Activated T-cell treated with anti-CD3 and anti-CD28 coated beads for 1 hour (primary cell): ENCODE measurements at places on chromosomes 12 and 14.

DNA sequence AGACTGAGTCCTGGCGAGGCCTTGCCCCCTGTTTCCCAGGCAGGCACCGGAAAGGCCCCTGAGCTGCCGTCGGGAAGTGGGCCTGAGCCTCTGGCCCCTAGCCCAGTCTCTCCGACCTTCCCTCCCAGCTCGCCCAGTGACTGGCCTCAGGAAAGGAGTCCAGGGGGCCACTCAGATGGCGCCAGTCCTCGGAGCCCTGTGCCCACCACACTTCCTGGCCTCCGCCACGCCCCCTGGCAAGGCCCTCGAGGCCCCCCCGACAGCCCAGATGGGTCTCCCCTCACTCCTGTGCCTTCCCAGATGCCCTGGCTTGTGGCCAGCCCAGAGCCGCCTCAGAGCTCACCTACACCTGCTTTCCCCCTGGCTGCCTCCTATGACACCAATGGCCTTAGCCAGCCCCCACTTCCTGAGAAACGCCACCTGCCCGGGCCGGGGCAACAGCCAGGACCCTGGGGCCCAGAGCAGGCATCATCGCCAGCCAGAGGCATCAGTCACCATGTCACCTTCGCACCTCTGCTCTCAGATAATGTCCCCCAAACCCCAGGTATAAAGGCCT, 10.9 kb downstream of the TNS2 start:
- no peak for DNase-seq

GRCh38 chr14:62141139-62141538, 378.9 kb downstream of the SNAPC1 start:
- DNase-seq = no peak

DNA sequence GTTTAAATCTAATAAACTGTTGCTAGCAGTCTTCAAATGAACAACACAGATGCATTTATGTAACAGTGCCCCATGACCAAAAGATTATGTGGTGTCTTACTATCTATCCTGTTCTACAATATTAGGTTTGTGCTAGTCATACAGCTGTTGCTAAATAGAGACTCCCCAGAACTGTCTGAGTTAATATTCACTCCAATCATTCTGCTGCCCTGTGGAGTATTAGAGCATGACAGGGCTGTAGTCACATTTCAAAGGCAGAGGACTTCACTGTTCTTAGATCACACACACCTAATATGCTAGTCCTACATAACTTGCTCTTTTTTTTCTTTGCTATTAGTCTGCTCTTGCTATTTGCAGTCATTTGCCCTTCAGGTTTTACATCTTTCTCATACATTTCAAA, 157.6 kb upstream of the MDGA2 start:
- DNase-seq = no peak

DNA sequence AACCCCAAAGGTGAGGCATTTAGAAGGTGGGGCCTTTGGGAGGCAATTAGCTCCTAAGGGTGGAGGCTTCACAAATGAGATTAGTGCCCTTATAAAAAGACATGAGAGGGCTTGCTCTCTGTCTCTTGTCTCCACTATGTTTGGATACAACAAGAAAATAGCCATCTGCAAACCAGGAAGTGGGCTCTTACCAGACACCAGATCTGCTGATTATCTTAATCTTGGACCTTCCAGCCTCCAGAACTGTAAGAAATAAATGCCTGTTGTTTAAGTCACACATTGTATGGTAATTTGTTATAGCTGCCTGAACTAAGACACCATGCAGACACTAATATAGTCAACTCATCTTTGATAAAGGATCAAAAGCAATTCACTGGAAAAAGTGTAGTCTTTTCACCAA, 34.4 kb downstream of the TMEM116 start:
- DNase-seq = no peak

DNA sequence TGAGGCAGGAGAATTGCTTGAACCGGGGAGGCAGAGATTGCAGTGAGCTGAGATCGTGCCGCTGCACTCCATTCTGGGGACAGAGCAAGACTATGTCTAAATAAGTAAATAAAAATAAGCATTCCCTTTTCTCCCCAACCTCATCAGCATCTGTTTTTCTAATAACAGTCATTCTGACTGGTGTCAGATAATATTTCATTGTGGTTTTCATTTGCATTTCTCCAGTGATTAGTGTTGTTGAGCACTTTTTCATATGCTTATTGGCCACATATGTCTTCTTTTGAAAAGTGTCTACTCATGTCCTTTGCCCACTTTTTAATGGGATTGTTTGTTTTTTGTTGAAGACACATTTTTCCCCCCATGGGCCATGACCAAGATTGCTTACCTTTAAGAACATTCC, 243.2 kb downstream of the ADAMTS20 start:
- DNase-seq = no peak

DNA sequence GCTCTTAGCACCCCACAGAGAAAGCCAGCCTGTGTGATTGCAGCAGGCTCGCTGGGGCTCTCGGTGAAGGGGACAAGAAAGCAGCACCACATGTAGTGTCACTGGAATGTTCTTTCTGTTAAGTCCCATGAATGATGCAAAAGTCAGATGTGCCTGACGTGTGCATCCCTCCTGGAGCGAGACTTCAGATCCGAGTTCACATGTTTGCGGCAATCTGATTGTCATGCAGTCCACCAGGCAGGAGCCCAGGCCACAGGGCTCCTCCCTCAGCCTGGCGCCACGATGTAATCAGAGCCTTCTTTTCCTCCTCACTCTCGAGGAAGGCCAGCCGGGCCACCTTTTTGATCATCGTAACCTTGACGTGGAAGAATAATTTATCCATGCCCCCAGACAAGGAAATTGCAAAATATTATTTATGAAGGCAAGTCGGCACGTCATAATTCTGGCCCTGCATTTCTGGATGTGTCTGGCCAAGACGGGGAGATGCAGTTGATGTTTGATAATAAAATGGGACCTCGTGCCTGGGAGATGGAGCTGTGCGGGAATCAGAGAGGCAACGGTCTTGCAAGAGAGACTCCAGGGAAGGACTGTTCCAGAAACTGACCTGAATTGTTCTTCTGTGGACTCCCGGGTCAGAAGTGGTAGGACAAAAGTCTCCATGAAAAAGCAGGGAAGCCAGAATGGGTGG, 214.6 kb downstream of the PHETA1 start:
- no peak for DNase-seq

GRCh38 chr14:30541318-30541717, 17.6 kb upstream of the G2E3 start:
- DNase-seq = no peak

DNA sequence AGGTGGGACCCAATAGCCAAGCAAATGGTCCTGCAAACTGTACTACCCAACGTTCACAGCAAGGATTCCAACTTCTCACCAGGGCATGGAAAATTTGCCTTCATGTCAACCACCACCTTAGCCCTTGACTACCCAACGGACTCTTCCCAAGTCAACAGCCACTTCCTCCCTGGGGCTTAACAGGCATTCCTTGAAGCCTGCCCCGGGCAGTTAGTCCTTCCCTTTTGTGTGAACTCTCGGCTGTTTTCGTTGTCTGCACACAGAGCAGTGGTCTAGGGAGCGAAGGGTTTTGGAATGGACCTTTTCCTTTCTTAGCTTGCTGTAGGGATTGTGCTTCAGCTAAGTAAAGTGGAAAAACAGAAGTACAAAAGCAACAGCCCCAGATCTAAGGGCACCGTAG, 35.2 kb upstream of the TCL1B start:
- no peak for DNase-seq

- DNase-seq = no peak
Observed at GRCh38 chr14:98270201-98270600, 1001.8 kb downstream of the BCL11B start.

DNA sequence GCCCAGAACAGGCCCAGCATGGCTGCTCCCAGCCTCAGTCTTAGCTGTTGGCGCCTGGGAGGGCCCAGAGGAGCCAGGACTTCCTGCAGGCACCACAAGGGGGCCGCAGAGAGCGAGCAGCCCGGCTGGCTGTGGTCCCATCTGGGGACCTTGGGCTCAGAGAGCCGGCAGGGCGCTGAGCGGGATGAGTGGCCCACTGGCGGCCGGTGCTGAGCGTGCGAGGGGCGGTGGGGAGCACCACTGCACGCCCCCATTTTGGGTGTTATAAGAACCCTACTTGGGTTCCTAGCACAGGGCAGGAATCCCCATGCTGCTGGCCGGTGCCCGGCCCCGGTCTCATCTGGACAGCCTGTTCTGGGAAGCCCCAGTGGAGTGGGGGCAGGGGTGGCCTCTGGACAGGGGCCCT, 25.9 kb upstream of the CRIP2 start:
- DNase-seq = peak; percentile 62

GRCh38 chr12:120801146-120801545, 75.5 kb downstream of the ACADS start:
- no peak for DNase-seq

- no peak for DNase-seq
Observed at GRCh38 chr12:70890895-70891832, 29.4 kb downstream of the PTPRR start.

GRCh38 chr14:101480747-101481530, 80.4 kb upstream of the DIO3 start:
- DNase-seq = no peak

DNA sequence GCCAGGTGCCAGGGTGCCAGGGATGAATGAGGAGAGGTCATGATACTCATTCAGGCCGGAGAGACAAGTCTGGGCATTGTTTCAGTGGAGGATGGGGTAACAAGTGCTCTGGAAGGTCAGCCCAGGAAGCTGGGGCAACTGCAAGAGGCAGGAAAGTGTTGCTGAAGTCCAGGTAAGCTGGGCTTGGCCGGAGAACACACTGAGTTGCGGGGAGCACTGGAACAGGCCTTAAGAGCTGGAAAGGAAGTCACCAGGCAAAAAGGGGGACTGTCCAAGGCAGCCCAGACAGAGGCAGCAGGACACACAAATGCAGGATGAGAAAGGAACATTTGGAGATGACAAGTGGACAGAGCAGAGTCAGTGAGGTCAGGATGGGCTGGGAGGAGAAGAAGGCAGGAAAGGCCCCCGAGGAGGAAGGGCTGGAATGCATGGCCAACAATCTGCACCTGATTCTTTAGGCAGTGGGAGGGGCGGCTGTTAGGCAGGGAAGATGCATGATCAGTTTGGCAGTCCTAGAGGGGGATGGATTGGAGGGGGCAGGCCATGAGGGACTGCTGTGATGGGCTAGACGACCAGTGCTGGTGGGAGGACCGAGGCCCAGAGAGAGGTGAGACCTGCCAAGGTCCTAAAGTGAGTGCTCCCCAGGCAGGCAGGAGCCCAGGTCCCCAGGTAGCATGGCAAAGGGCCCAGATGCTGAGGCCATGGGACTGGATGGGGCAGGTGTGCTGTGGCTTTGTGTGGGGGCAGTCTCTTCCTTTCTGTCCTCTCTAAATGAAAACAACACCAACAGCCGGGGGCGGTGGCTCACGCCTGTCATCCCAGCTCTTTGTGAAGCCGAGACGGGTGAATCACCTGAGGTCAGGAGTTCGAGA, 17.2 kb upstream of the HHIPL1 start:
- DNase-seq = no peak
